ENCODE measurements at places on chromosomes 6 and 20.

DNA sequence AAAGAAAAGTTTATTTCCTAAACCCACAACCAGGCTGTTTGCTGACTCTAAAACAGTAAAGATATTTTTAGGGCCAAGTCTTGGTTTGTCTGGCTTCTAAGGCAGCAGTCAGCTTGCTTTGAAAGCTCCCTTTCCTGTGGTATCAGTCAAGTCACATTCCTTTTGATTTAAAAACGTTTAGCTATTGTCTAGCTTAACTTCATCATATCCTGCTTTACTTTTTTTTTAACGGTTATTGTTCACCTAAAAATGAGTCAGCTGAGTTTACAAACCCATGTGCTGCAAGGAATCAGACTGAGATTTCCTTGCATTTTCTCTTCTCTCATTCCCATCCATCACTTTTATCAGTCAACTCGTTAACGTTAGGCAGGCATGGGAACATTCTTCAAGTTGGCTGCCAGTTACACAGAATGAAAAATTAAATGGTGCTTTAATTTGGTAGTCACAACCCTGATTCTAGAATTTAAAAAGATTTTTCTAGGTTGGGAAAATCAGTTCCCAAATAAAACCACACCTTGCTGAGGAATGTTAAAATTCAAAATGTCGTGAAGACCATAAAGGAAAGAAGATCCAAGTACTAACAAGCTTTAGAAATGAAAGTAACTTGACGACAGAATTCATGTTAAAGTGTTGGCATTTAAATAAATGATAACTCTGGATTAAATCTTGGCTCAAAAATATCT is 45.9 kb downstream of the ELOVL5 start:
- no peak for DNase-seq

DNA sequence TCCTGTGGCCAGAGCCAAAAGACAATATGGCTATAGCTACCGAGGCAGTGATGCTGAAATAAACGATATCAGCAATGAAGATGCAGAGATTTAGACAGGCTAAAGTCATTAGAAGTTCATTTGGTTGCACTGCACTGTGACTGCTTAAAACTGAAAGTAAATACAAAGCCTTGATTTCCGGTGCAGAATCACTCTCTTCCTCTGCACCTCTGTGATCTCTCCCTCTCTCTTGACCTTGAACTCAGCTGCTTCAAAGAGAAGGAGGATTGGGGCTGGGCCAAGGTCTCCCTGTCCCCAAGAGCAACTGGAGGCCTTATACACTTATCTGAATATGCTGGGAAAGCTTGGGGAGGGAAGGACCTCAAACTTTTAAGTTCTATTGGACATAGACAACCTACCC is 34.6 kb upstream of the SPACA1 start:
- DNase-seq, result no peak

DNA sequence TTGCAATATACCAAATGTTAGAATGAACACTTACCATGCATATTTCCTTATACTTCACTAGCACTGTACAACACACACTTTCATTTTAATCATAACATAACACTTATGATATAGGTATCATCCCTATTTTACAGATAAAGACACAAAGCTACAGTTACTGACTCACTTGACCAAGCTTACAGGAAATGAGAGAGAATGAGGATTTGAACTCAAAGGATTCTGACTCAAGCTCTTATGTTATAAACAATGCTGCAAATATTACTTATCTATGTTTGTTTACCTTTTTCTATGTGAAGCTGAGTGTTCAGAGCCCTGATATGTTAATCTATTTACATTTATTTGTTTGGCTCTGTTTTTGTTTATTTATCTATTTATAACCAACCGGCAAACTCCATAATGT is 245.4 kb downstream of the PTPRK start:
- DNase-seq, result no peak

GRCh38 chr6:163860287-163861081 is 446.0 kb downstream of the QKI start:
- no peak for DNase-seq

- no peak for DNase-seq
Observed at GRCh38 chr6:45613656-45614055, 235.9 kb upstream of the SUPT3H start.

Measured in stimulated activated CD4-positive, alpha-beta T cell treated with anti-CD3 and anti-CD28 coated beads, Interleukin-1b, Interleukin-23, amount 100 ng/mL, for 1 hour (primary cell).